ENCODE measurements at places on chromosomes 7 and 10. TPM values are rescaled to one million over a fixed set of nuclear protein-coding genes. Genes with fewer than 3 reads are reported as not detected.
A peak's percentile ranks its signal among the peaks of the same experiment; 100 is the strongest.

GRCh38 chr7:70439651-70440050, 692.3 kb upstream of the GALNT17 start:
- no peak for DNase-seq

DNA sequence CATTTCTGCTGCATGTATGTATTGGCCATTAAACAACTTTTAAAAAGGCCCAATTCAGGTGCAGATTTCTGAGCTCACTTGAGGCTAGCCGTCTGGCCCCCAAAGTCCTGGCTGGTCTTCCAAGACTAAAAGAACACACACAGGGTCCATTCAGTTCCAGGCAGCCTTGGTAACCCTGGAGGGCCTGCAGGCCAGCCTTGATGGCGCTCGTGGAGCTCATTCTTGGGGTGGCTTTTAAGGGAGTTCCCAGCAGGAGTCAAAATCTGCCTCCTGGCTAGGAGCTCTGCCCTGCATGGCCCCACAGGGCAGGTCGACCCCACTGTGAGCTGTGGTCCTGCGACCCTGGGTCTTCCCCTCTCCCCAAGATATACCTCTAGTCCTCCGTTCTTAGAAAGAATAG, 28.8 kb downstream of the ANXA11 start:
- no peak for DNase-seq

DNA sequence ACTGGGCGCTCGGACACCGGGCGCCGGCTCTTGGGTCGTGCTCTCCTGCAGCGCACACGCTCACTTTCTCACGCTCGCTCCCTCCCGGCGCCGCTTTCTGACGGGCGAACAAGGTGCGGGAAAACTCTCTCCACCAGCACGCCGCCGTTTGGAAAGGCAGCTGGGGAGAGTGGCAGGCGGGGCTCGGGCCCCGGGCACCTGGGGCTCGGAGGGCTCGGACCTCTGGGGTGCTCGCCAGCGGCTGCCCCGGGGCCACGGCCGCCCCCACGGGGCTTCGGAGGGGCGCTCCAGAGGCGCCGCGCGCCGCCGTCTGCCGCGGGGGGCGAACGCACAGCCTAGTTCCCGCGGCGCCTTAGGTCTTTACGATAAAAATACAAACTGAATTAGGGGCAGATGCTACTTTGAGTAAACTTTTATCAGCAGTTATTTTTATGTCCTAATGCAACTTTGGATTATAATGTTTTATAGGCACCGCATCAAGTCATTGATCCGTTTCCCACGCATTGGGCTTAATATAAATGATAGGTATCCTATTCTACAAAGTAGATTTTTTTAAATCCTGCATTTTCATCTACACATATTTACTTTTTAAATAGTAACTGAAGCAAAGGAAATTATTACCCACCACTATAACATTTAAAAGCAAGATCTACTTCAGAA, 535 bp upstream of the EPC1 start:
- DNase-seq, result no peak

GRCh38 chr7:55441774-55442522, 76.8 kb downstream of the LANCL2 start:
- DNase-seq, result no peak

Gene ANKRD1
- not detected for total RNA-seq

DNA sequence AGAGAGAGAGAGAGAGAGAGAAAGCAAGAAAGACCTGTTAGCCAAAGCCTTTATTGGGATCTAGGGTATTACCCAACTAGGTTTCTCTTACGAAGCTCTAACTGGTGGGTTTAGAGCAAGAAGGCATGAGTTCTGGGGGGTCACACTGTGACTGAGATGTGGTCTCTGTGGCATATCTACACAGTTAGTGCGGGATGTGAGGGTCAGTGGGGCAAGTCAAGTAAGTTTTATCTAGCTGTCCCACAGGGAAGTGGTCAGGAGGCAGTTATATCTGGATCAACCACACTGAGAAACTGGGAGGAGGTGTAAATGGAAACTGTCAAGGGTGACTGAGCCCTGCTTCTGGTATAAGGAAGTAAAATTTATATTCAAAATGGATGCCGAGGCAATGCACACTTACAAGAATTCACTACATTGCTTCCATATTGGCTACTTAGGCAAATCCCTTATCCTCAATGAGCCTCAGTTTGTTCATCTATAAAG, 331.6 kb upstream of the HPS1 start:
- no peak for DNase-seq

GRCh38 chr7:297611-298374, 7.8 kb downstream of the FOXL3 start:
- DNase-seq, result no peak

- DNase-seq, result no peak
Measured at GRCh38 chr7:156896388-156897022, 3.5 kb upstream of the LMBR1 start.

GRCh38 chr10:31509989-31510388, 191.0 kb downstream of the ZEB1 start:
- DNase-seq, result no peak

DNA sequence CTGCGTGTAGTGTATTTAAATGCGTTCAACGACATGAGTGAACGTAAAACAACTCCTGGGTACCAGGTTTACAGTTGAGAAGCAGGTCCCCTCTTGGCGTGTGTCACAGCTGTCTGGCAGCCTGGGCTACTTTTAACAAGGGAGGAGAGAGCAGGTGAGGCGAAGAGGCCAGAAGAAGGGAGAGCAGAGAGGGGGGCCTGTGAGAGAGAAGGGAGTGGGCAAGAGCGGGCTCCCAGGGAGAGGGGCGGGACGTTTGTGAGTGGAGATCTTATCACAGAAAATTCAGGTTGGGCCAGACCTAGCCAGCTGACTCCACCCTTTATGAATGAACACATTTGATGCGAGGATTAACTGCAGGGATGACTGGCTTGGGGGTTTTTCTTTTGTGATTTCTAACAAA, 154.0 kb downstream of the CAMK1D start:
- no peak for DNase-seq

Gene ZNF716
- not detected for total RNA-seq

GRCh38 chr10:11425676-11426075, 185.8 kb downstream of the USP6NL start:
- DNase-seq, result no peak

- DNase-seq, result no peak
Measured at GRCh38 chr7:14888962-14889361, 13.6 kb downstream of the DGKB start.

Gene GNA12
- 25.7 TPM for total RNA-seq

GRCh38 chr7:112784603-112785002, 5.6 kb downstream of the TMEM168 start:
- no peak for DNase-seq

DNA sequence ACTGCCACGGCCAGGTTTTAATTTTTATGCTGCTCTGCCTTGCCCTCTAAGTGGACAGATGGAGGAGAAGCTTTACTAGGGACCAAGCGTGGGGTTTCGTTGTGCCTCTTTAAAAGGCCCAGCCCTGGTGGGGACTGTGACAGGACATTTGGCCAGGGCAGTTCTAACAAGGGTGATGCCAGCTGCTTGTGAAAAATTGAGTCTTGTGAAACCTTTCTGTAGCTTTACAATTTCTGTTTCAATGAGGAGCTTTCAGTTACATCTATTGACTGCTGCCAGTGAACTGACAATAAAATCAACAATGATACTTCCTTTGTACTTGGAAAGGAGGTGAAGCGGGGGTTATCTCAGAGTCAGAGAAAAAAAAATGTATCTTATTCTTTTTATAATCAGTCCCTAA, 233.1 kb upstream of the CSTF2T start:
- no peak for DNase-seq

DNA sequence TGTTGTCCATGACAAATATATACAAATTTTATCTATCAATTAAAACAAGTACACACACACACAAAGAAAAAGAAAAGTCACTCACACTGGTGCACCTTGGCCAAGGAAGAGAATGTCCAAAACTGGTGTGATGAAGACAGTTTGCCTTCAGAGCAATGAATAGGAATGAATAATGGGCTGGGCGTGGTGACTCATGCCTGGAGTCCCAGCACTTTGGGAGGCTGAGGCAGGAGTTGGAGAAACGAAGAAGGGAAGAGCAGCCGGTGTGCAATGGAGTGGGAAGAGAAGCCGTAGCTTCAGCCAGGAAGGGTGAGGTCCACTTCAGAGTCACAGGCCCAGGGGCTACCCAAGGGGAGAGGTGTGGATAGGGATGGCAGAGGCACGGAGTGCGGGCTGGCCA, 253.6 kb downstream of the CCSER2 start:
- no peak for DNase-seq

Gene NOS3
- 6.0 TPM for total RNA-seq

- DNase-seq, result peak; percentile 38
Measured at GRCh38 chr10:5071411-5072198, 22.6 kb upstream of the AKR1C3 start.

- DNase-seq, result no peak
Measured at GRCh38 chr7:95028683-95029082, 121.3 kb downstream of the PPP1R9A start.

DNA sequence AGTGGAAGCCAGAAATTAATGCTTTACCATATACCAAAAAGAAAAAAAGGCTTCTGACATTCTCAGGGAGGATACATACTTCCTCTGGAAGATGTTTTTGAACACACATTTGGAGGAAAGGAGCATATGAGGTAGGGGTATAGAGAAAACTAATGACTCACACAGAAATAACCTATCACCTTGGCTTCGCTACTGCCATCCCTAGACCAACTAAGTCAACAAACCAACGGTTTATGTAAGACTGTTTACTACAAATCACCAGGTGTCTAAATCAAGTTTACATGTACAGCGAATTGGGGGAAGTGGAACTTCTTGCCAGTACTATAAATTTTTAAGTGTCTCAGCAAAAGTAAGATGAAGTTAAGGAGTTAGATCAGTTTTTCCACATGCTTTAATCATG, 96.9 kb downstream of the NT5C2 start:
- DNase-seq, result no peak

Gene TFEC
- total RNA-seq, result 2.8 TPM

DNA sequence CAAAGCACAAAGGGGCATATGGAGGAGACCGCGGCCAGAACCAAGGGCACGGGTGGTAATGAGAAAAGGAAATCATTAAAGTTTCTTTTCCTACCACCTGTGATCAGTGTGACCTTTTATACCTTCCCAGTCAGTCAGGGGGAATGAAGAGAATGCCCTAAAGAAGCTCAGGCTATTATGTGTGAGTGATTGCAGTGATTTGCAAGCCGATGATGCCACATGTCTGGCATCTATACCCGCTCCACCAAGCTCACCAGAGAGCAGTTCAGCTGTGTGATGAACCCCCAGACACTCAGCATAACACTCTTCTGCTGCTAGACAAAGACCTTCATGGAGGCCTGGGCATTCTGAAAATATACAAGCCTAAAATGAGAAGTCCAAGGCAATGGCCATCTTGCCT, 106.2 kb upstream of the AGK start:
- no peak for DNase-seq

GRCh38 chr10:114499630-114500190, 95.4 kb upstream of the AFAP1L2 start:
- DNase-seq, result peak; percentile 87

DNA sequence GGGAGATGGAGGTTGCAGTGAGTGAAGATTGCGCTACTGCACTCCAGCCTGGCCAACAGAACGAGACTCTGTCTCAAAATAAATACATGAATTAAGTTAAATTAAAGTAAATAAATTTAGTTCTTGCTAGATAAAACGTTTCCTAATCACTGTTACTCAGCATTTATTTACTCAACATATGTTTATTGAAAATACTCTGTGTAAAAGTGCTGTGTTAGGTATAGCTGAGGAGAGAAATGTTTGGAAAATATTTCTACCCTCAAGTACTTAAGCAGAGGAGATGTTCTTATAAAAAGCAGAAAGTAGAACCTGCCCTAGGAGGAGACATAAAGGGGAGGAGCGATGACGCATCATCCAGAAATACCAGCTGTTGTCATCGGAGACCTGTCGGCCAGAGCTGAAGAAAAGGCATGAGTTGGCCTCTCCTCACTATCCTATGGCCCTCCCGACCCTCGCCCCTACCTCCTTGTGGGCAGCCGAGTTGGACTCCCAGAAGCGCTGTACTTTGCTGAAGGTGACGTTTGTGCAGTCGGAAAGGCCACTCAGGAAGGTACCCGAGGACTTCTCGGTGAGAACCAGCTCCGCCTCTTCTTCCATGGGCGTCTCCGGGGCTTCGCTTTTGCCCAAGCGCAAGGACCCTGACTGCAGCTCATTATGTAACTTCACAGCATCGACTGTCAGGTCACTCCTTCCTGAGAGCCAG, 1.1 kb downstream of the RRP12 start:
- peak; percentile 68 for DNase-seq

DNA sequence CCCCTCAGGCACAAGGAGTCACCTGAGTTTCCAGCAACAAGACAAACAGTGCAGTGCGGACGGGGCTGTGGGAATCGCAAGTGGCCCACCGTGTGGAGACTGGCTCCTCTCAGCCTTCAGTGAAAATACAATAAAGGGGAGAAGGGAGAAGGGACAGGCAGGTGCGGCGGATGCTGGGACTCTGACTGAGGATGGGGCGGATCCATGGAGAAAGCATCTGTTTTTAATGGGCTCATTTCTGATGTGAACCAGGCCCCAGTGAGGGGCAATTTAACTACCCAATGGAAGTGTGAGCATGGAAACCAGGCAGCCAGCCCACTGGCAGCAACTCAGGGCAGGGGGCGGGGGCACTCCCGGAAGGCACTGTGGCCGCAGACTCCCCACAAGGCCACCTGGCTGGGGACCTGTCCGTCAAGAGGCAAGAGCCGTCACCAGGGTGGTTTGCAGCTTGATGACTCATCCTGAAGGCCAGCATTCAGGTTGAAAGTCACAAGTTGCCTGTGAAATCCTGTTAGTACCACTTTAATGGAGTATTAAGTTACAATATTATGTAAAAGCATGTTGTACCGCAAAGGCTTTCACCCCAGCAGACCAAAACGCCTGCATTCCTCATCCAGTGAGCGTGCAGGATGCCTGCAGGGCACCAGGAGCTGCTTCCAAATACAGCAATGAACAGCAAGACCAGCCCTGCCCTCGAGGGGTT, 476.4 kb downstream of the PTPRN2 start:
- DNase-seq, result no peak

Gene SP8
- not detected for total RNA-seq

Gene CACNA2D1
- 44.1 TPM for total RNA-seq

Gene TWIST1
- total RNA-seq, result not detected

Gene ANKRD30A
- not detected for total RNA-seq

Gene RTKN2
- 0.70 TPM for total RNA-seq
